ENCODE measurements at places on chromosomes 6 and 20.

DNA sequence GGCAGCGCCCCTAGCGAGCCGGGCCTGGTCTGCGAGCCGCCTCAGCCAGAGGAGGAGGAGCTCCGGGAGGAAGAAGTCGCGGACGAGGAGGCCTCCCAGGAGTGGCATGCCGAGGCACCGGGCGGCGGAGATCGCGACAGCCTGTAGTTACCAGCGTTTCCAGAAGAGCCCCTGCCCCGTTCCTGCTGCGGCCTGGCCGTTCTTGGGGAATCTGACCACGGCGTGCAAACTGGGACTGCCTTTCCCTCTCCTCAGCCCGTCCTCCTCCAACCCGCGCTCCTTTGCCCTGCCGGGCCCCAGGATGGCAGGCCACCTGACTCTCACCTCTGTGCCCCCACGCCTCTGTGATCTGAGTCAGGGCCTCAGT, 802 bp downstream of the HDGFL1 start:
- DNase-seq, result no peak

DNA sequence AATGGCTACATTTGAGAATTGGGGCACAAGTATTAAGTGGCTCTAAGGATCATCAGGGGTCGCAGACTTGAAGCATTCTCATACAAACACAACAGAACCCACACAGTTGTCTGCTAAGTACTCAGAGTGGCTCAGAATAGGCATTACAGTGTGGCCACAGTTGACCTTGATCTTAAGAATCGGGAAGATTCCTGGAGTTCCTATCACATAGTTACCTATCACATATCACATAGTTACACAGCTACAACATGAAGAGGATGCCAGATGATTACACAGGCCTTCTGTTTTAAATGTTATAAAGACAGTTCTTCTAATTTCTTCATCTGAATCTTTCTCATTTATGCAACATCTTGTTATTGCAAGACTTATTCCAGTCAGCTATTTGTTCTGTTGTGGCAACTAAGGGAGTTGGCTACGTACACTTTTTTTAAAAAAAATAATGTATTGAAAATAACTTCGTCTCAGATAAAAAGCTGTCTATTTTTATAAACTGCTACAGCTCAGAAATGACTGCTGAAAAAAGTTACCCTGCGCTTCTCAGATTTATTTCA, 129.0 kb downstream of the REV3L start:
- no peak for DNase-seq

DNA sequence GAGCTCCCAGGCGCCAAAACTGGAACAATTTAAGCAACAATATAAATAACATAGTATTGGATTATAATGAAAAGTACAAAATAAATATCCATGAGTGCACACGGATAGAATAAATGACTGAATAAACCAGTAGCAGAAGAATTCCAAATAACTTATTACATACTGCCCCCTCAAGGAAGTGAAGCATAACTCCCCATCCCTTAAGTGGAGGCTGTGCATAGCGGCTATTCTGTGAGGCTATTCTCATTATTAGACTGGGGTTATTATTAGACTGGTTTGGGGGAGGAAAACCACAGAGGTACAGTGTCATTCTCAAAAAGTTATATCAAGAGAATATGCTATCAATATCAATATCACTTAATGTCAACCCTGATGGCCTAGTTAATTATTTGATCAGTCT, 94.4 kb upstream of the SIRPA start:
- DNase-seq, result no peak

- DNase-seq, result no peak
Observed at GRCh38 chr6:118324116-118324515, 224.0 kb upstream of the PLN start.

GRCh38 chr6:45420083-45420908, 42.6 kb upstream of the SUPT3H start:
- DNase-seq, result peak; percentile 91

DNA sequence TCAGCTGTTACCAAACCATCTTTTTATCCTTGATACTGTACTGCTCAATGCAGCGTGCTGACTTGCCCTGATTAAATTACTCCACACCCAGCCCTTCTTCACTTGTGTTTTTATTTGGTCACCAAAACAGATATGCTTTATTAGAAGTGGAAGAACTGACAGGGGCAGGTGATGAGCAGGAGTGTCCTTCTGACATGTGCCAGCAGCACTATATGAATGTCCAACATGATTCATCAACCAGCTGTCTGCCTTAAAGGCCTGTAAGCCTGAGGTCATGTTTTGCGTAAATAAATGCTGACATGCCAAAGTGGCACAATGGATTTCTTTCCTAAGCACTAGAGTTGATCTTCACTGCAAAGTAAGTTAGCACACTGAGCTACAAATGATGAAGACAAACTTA, 15.4 kb downstream of the POPDC3 start:
- DNase-seq, result no peak

Data from astrocyte of the cerebellum (primary cell).